ENCODE measurements at places on chromosomes 7 and 10. TPM values are rescaled to one million over a fixed set of nuclear protein-coding genes. Genes with fewer than 3 reads are reported as not detected.

DNA sequence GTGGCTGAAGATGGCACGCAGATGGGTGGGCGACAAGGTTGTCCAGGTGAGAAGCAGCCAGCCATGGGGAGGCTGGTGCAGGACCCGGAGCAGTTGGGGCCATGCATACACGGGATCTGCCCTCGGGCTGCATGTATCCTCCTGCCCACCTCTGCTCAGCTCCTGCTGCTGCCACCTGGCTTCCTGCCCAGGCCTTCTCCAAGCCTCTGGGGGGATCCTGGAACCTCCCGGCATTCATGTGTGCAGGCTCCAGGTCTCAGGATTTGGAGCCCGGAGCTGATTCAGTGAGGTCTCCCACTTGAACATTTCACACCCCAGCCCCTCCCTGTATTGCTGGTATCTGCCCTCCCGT lies 27.0 kb downstream of the PDGFA start:
- DNase-seq = no peak

The AKR1C8 gene
- not detected for total RNA-seq

DNA sequence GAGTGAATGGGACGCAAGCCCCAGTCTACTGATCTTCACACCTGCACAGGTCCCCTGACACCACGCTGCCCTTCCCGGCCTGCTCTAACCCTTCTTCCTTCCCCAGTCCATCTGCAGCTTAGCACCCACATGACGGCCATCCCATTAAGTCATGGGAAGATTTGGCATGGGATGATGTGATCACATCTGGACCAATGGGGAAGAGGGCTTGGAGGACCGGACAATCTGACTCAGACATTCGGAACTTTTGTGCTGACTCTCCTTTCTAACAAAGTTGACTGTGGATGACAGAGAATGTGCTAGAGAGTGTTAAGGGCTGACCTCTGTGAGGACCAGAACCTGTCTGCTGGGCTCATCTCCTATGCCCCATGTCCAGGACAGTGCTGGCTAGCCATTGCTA lies 15.6 kb downstream of the CXCL12 start:
- DNase-seq = no peak

The CYP3A7 gene
- 0.12 TPM for total RNA-seq

The FRMPD2 gene
- total RNA-seq = 0.22 TPM

- DNase-seq = no peak
These were observed 54.8 kb downstream of the MPP7 start for GRCh38 chr10:28248092-28248491.

Data from epithelial cell of proximal tubule (primary cell).